ENCODE measurements at places on chromosomes 13 and 19. TPM values are rescaled to one million over a fixed set of nuclear protein-coding genes. Genes with fewer than 3 reads are reported as not detected.

Gene ZNF490
- polyA plus RNA-seq = 5.6 TPM

Gene ZNF222
- polyA plus RNA-seq = 9.9 TPM

DNA sequence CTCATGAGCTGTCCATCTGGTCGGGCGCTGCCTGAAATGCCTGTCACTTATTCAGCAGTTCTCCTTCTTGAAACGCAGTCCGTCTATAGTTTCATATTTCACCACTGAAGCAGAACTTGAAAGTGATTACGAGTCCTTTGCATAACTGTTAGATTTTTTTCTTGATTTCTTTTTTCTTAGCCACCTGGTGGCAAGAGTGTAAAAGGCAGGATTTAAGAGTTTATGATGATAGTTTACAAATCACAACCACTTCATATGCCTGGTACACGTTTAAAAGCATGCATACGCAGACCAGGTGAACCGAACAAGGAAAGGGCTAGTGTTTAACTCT is 45.8 kb downstream of the GGACT start:
- no peak for DNase-seq

DNA sequence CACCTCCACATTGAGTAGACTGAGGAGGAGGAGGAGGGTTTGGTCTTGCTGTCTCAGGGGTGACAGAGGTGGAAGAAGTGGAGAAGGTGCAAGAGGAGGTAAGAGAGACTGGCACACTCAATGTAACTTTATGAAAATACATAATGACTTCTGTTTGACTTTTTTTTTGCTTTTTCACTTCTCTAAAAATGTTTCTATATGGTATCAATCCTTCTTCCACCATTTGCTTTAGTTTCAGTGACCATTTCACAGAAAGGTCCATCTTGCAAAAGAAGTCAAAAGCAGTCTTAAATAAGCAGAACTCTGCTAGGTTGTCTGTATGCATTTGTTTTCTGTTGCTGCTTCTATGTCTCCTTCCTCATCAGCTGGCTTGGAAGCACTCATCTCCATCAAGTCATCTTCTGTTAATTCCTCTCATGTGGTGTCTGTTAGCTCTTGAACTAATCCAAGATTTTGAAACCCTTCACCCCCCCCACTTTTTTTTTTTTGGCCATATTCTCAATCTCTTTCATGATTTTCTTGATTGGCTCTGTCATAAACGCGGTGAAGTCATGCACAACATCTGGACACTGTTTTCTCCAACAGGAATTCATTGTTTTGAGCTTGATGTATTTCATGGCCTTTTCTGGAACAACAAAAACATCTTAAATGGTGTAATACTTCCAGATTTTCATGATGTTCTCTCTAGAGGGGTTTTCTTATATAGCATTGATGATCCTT is 80.8 kb downstream of the KL start:
- no peak for DNase-seq

Gene VMAC
- 12.6 TPM for polyA plus RNA-seq

DNA sequence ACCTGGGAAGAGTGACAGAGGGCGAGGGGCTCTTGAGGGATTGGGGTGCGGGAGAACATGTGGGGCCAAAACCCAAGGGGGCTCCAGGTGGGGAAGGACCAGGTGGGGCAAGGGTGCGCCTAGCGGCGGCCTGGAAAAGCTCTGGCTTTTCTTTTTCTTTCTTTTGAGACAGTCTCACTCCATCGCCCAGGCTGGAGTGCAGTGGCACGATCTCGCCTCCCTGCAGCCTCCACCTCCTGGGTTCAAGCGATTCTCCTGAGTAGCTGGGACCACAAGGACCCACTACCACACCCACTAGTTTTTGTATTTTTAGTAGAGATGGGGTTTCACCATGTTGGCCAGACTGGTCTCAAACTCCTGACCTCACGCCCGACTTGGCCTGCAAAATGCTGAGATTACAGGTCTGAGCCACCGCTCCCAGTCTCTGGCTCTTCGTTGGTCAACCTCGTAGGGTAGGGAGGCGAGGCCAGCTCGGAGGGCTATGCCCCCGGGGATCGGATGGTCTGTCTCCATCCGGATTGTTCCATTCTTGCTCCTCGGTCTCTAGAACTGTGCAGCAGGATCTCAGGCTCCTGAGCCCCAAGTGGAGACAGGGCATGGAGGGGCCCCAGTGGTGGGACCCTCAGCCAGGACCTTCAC is 3.7 kb downstream of the GADD45B start:
- DNase-seq = no peak

GRCh38 chr13:31697290-31697689 is 42.0 kb upstream of the RXFP2 start:
- DNase-seq = no peak

DNA sequence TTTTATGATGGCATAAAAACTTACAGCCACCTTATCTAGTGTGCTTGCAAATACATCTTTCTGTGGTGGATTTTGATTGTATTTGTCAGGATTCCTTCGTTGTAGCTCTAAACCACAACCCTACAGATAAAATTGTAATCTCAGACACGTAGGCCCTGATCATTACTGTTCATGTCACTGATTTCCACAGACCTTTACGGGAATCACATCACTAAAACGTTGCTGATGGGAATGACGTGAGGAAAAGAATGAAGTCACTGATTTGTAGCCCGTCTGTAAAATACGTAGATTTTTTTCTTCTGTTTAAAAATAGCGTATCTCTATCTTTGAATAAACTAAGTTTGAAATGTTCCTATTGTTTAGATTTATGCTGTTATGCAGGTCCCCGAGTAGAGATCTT is 399.2 kb downstream of the MYO16 start:
- no peak for DNase-seq

Gene ZIC2
- 0.53 TPM for polyA plus RNA-seq

DNA sequence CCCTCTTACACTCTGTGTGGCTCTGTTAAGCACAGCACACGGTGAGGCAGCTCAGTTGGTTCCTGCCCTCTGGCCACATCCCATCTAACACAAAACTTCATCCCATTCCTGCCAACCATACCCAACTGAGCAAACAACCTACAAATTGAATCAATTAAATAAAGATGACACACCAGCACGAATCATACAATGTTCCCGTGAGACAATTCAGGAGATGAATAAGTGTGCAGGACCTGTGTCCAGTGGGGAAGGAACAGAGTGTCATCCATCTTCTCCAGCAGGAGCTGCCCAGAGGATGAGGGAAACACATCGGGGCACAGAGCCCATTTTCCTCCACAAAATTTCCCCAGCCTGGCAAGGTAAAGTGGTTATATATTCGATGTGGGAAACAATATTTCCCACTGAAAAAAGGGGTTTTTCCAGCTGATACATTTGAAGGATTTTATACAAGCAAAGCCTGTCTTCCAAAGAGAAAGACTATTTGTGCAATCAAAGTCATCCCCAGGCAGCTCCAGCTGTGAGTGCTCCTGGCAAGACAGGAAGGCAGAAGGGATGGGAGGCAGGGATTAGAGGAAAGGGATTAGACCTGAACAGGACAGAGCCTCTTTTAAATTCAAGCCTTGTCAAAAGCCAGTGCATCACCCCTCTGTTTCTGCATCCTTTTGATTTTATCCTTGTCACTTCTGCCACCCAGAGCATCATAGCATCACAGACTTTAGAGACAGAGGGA is 240.2 kb downstream of the LHFPL6 start:
- no peak for DNase-seq

DNA sequence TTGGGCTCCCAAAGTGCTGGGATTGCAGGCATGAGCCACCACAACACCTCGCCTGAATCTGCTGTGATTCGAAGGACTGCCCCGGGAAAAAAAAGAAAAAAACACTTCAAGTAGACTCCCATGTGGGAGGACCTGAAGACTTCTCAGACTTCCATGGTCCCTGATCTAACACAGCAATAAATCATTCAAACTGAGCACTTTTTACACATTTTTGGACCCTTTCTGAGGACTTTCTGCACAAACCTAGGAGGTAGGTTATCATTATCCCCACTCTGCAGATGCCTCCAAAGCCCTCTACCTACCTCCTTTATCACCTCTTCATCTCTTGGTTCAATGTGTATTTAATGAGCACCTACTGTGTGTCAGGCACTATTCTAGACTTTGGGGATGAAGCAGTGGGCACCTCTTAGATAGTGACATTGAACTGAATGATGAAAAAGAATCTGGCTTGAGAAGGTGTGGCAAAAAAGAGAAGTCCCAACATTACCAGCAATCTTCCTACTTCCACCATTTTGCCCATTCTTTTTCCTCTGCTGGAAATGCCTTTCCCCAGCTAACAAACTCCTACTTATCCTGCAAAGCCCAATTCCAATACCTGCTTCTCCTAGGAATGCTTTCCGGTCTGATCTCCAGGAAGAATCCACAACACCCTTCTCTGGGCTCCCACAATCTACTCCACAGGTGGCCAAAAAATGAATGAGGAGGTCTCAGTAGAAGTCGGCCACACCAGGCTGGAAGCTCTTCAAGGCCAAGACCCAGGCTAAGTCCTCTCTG is 1.6 kb upstream of the CLPP start:
- no peak for DNase-seq

GRCh38 chr19:42412661-42413076 is 14.5 kb downstream of the LIPE start:
- no peak for DNase-seq

Gene SGTA
- 74.1 TPM for polyA plus RNA-seq

GRCh38 chr19:19900139-19900728 is 512 bp upstream of the ZNF93 start:
- DNase-seq = peak; percentile 78

Gene RCBTB2
- polyA plus RNA-seq = 65.2 TPM

GRCh38 chr13:60047918-60048317 is 115.8 kb downstream of the DIAPH3 start:
- no peak for DNase-seq

DNA sequence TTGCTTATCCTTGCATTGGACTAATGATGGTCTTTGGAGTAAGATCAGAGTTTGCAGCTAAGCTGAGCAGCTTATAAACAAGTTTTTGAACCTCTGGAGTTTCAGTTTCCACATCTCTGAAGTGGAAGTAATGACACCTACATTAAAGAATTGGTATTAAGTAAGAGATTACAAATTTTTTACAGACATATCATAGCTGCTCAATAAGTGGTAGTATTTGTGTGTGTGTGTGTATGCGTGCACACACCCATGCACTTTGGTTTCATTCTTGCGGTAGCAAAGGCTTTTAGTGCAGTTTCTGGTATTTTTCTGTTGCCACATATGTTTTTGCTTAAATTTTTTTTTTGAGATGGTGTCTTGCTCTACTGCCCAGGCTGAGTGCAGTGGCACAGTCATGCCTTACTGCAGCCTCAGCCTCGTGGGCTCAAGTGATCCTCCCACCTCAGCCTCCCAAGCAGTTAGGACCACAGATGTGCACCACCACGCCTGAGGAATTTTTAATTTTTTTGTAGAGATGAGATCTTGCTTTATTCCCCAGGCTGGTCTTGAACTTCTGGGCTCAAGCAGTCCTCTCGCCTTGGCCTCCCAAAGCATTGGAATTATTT is 4.5 kb downstream of the NAA16 start:
- DNase-seq = no peak

DNA sequence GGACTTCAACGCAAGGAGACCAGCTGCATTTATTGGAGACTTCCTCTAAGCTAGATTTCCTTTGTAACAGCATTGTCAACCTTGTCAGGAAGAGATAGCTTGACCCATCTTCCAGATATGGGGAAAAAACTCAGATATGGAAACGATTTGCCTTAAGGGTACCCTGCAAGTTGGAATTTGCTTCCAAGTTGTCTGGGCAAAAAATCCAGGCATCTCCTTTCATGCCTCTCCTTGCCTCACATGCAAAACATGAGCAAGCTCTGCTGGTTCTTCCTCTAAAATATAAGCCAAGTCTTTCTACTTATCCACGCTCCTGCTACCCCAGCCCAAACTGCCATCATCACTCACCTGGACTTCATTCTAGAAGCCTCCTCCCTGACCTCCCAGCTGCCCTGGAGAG is 6.4 kb upstream of the DNMT1 start:
- no peak for DNase-seq

GRCh38 chr19:29013325-29013724 is 199.6 kb downstream of the UQCRFS1 start:
- DNase-seq = no peak

Gene SIAH3
- polyA plus RNA-seq = 0.96 TPM

GRCh38 chr13:44313674-44314073 is 60.0 kb upstream of the SERP2 start:
- DNase-seq = no peak

DNA sequence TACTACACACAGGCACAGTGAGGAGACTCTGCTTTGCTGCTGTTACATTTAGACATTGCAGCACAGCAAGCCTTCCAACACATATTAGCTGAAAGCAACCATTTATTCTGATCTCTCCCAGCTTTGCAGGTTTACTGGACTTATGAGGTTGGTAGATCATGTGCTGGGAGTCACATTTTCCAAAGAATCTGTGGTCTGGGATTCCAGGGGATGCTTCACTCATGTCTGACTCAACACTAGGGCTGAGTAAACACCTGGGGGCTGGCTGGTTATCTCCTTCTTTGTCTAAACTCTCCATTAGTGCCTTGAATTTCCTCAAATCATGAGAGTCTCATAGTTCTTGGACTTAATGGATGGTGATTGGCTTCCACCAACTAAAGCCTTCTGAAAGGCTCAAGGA is 5.4 kb upstream of the LGALS13 start:
- DNase-seq = no peak

DNA sequence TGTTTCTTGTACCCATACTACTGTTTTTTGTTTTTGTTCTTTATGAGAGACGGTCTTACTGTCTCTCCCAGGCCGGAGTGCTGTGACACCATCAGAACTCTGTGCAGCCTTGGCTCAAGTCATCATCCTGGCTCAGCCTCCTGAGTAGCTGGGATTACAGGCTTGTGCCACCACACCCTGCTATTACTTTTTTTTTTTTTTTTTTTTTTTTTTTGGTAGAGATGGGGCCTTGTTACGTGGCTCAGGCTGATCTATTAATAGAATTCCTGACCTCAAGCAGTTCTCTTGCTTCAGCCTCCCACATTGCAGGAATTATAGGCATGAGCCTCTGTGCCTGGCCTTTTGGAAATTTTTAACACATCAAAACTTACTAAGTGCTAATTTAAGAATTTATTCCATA is 2.9 kb upstream of the ZNF304 start:
- no peak for DNase-seq

Gene ZNF563
- 5.7 TPM for polyA plus RNA-seq

DNA sequence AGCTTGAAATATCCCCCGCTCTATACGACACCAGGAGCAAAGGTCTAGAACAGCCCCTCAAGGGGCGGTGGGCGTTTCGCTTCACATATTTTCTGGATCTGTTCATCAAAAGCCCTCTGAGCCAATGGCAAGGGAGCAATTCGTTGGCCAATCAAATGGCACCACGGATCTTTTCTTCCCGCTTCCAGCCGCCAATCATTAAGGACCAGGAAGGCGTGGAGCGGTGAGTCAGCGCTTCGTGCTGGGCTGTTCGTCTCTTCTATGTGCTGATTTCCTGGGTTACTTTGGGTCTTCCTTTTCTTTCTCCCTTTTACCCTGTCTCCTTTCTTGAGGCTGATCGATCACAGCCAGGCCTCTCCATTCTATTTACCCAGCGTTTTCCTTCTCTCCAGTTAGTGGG is at the start of gene NLRP4:
TSS of gene NLRP4 (plus strand) at position 201 of the 400 bp plus-strand sequence. CDS start 15,541 bp downstream, outside the sequence.
- DNase-seq = no peak
